Fibroblast of lung (primary cell): ENCODE measurements at places on chromosomes 4 and X. TPM values are rescaled to one million over a fixed set of nuclear protein-coding genes. Genes with fewer than 3 reads are reported as not detected.

DNA sequence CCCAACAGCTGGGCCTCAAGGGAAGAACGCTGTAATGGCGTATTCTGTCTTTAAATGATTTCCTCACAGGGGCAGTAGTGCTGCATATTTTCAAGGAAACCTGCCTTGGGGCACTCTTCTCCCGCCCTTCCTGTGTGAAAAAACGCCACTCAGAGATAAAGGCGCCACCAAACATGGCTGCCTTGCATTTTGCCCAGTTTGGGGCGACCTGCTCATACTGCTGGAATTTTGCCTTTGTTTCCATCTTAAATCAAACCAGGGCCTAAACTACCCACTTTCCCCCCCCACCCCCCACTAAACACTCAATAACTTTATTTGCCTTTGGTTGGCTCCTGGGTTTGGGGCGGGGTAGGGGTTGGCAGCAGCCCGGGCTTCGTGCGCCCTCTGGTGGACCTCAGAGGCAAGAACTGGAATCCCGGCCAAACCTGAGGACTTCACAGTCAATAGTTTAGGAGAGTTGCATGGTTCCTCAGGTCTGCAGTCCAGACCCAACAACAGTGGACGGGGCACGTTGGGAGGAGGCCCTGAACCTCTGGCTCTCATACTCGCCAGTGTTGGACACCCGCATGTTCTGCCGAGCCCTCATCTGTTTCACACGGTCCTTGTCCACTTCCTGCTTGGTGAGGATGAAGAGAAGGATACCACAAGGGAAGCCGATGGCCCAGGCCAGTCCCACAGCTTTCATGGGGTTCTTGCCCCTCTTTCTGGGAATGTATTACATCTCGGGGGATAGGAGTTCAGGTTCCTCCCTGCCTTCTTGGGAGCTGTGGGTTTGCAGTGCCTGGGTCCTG is 220.1 kb upstream of the STK26 start:
- peak; percentile 25 for DNase-seq

GRCh38 chr4:103075894-103076746 is 441 bp downstream of the SLC9B2 start:
- DNase-seq, result peak; percentile 74

GRCh38 chr4:179292468-179292867 is 1850.2 kb upstream of the AGA start:
- DNase-seq, result peak; percentile 2

The ART3 gene
- total RNA-seq, result not detected in 2 replicates

- DNase-seq, result no peak
Measured at GRCh38 chrX:81586096-81586495, 384.2 kb downstream of the SH3BGRL start.

GRCh38 chr4:165757451-165757850 is 115.6 kb upstream of the TLL1 start:
- DNase-seq, result no peak

GRCh38 chrX:427812-428725 is 41.4 kb upstream of the PPP2R3B start:
- no peak for DNase-seq

- DNase-seq, result no peak
Measured at GRCh38 chr4:155008389-155008788, 200.0 kb upstream of the NPY2R start.

The EDA2R gene
- total RNA-seq, result 15.7 and 21.0 TPM in 2 replicates

The TMEM150C gene
- 0.77 and 1.2 TPM in 2 replicates for total RNA-seq

The HSD17B13 gene
- total RNA-seq, result under 0.01 and 0.17 TPM in 2 replicates

DNA sequence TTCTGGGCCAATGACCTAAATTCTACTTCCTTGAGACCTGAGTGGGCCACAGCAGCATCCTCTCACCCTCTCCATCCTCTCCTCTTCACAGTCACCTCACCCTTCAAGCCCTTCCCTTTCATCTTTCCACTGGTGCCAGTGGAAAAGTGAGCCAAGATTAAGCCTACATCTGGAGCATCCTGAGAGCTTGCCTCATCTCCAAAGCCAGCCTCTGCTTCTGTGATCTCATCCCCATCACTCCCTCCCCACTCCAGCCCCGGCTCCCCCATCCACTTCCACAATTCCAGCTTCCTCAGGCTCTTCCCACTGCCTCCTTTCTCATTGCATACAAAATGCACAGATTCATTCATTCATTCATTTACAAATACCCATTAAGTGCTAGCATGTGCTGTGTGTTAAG is 10.1 kb upstream of the RASL11B start:
- no peak for DNase-seq

DNA sequence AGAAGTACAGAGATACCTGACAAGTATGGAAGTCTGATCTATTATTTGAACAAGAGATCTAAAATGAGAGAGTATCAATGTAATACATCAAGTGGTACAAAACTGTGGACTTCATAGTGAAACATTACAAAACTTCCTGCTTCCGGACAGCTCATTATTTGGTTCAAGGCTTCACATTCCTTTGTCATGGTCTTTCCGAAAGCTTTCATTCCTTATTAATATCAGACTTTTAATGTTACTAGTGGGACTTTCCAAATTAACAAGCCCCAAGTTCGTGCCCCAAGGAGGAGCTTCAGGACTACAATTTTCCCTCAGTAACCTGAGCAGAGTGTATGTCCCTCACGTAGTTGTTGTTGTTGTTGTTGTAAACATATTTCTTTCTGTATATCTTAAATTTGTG is 1.2 kb downstream of the CHIC2 start:
- DNase-seq, result peak; percentile 63

DNA sequence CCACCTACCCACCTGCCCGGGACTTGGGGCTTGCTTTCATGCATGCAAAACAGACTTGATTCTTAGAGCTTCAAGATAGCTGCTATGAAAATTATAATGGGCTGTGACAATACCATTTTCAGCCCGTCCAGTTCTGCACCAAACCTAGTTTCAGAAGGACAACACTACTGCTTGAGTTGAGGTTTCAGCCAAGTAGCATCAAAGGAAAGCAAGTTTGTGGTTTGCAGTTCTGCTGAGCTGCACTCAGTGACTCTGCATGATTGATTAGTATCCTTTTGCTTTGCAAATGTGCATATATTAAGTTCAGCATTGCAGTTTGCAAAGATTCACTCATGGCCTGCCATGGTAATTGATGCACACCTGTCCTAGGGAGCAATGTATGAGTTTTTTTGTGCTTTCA is 442.7 kb downstream of the RPA4 start:
- DNase-seq, result peak; percentile 7

The FHIP1A gene
- under 0.01 TPM in 2 replicates for total RNA-seq

- DNase-seq, result peak; percentile 68
Measured at GRCh38 chrX:39309721-39310152, 508.5 kb downstream of the MID1IP1 start.

The C1QTNF7 gene
- total RNA-seq, result 1.5 and 3.0 TPM in 2 replicates

The SSX2 gene
- not detected in 2 replicates for total RNA-seq

The GABRB1 gene
- 0.17 TPM in 1 of 2 replicates, not detected in the other for total RNA-seq

The GBA3 gene
- total RNA-seq, result under 0.01 TPM in 1 of 2 replicates, not detected in the other

DNA sequence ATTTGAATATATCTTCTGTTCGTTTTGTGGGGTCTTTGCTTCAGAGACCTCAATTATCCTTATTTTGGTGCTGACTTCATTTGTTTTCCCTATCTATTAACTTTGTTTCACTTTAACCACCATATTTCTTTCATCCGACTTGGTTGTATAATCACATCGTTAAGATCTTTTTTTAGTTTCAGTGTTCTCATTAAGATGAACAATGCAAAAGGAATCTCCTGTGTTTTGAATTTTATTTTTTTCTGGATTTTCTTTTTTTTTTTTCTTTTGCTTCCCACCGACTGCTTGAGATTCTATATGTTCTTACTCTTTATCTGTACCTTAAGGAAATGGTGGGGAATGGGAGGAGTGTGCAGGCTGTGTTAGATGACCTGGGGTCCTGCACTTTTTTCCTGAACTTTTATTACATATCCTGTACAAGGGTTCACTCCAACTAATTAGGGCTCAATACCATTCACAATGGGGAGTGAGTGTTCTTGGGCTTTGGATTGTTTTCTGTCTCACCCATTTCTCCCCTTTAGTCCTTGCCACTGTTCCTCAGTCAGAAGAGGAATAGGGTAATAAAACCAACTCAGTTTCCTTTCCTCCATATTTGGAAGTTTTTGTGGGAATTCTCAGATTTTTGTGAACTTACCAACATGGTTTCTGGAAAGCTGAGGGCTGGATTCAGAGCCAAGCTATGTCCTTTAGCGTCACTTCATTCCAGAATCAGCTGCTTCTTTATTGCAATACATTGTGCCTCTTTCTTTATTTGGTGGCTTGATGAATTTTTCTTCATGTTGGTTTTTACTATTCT is 43.2 kb upstream of the BMPR1B start:
- DNase-seq, result peak; percentile 89

The LNX1 gene
- total RNA-seq, result 0.51 and 1.3 TPM in 2 replicates

DNA sequence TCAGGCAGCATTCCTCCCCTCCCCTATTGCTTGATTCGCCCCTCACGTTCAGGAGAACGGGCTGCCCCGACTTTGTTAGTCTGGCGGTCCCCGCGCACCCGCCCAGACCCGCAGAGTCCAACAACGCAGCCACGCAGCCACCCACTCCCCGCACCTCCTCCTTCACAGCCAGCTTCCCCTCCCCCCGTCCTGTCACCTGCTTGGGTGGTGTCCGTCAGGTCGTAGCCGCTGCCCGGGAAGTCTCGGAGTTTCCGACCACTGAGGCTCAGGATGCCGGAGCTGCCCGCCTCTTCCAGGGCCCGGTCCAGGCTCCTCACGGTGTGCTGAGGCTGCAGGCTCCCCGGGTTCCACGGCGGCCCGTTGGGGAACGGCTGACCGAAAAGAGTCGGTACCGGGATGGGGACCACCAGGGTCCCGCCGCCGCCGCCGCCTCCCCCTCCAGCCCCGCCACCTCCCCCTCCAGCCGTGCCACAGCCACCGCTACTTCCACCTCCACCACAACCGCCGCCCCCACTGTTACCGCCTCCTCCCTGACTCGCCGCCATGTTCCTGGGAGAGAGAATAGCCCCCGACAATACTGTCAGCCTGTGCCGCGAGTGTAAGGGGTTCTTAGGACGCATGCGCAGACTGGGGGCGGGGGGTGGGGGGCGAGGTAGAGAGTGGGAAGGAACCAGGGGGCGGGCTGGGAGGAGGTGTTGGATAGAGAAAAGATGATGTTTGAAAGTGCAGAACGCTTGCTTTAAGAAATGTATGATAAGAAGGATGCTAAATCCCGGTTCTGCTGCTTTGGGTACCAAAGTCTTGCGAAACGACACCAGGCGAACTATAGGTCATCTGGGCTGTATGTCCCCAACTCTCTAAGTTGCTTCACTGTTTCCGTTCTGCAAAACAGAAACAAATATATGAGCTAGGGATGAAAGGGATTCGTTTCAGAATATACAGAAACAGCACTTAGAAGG is at the start of gene LRCH2:
Gene LRCH2, minus strand, starts transcription at position 600 of the 959 bp plus-strand sequence. Its CDS starts 55 bp downstream, at position 545.
- DNase-seq, result peak; percentile 34

- no peak for DNase-seq
Measured at GRCh38 chr4:26204249-26204825, 116.5 kb upstream of the RBPJ start.

The IL1RAPL2 gene
- not detected in 2 replicates for total RNA-seq

The MAGEA11 gene
- total RNA-seq, result not detected in 2 replicates

The LONRF3 gene
- 0.33 and 0.51 TPM in 2 replicates for total RNA-seq

The AFP gene
- under 0.01 and 0.83 TPM in 2 replicates for total RNA-seq

DNA sequence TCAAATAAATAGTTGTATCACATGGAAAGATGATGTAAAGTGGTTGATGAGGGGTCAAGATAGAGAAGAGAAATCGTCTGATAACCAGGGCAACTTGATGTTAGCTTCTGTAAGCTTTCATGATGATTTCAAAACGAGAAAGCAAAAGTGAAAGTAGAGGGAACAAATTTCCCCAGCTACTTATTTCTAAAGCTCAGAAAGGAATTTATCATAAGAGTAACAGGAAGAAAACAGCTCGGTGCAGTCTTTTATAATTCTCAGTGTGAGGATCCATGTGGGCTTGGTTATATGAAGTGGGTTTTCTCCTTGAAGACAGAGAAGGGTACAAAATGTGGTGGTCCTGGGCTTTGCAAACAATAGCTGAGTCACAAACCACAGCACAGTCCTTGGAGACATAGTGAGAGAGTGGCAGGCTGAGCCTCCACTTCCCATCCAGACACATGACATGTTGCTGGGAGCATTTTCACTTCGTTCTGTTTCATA is 32.1 kb upstream of the GLRA2 start:
- no peak for DNase-seq

The TXK gene
- 0.26 and 0.66 TPM in 2 replicates for total RNA-seq

The TAB3 gene
- 6.9 and 8.6 TPM in 2 replicates for total RNA-seq

The MAGEH1 gene
- 16.5 and 21.8 TPM in 2 replicates for total RNA-seq

The ARHGAP6 gene
- 6.9 and 11.7 TPM in 2 replicates for total RNA-seq

The NXF3 gene
- not detected in 2 replicates for total RNA-seq

DNA sequence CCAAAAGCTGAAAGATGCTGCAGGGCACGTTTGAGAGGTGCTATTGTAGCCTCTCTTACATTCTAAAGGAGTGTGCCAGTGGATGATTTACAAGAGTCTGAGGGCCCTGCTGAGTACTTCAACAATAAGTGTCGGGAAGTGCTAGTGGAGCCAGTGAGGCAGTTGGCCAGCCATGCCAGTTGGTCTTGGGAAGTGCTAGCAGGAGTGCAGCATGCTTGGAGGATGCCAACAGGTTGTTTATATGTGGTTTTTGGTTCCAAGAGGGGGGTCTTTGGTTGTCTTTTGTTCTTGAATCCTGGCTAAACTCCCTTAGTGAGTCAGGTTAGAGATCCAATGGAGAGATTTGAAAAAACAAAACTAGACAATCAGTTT is 335.3 kb downstream of the PABPC4L start:
- DNase-seq, result peak; percentile 91

DNA sequence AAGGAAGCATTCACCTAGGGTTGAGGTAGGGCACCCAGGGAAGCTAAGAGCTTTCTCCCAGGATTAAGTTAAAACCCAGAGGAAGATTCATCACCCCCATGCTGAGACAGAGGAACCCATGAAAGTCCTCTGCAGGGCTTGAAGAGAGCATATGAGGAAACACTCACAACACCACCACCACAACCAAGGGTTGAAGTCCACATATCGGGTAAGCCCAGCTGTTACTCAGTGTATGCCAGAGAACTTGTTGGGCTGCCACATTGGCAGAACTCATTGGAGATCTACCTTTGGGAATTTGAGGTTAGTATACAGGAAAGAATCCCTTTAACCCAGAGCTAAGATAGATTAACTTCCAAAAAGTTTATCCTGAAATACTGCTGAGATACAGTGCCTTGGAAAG is 75.1 kb downstream of the INTS6L start:
- no peak for DNase-seq

DNA sequence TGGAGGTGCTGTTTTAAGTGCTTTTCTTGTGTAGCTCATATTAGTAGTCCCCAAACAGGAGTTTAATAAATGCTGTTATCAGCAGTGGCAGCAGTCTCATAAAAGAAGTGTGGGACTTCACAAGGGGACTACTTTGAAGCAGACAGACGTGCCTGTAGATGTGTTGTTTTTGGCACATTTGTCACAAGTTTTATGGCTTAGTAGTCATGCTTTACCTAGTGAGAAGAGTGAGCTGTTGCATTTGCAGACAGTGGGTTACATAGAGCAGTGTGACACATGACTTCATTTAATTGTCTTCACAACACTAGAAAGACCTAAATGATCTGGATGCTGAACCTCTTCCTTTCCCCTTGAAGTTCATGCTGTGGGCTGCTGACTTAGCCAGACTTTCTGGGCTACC is 149.5 kb upstream of the MBNL3 start:
- DNase-seq, result peak; percentile 12

DNA sequence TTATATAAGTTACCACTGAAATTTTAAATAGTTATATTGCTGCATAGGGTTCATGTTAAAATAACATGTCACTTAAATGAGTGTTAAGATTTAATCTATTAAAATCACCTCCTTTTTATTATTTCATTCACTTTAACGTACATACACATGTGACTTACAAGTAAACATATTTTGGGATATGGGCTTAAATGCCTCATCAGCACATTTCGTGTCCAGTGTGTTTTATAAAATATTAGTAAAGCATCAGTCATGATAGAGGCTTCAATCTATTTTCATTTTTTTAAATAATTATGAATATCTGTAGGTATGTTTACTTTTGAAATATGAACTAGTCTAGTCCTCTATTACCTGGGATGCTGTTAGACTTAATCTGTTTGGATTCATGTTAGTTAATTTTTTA is 143.6 kb downstream of the NPNT start:
- DNase-seq, result no peak
